NCI-H524 treated with DMSO at 0.1 percent for 48 hours (cell line): ENCODE measurements at places on chromosomes 6 and 20.

DNA sequence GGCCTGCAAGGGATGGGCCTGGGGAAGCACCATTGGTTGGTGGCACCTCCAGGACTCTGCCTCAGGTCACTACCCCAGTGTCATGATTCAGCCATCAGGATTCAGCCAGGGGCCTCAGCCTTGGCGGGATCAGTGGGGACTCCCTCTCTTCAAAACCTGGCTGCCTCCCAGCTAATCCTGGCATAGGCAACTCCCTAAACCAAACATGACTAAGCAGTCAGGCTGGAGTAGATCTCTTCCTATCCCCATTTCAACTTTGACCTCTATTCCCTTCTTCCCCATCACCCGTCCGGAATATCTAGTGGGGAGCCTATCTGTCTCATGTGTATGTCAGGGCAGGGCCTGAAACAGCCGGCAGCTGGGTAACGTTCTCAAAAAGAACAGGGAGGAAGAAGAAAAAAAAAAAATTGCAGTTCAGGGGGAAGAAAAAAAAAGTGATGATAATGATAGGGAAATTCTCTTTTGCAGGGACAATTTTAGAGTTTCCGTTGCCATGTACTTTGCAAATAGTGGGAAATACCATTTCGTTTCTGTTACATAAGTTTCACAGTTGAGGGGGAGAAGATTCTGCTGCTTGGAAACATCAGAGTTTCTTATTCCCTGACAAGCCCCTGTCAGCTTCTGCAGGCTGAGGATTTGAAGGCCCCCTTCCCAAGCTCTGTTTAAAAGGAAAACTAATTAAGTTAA, 4.1 kb upstream of the PREX1 start:
- DNase-seq: no peak

DNA sequence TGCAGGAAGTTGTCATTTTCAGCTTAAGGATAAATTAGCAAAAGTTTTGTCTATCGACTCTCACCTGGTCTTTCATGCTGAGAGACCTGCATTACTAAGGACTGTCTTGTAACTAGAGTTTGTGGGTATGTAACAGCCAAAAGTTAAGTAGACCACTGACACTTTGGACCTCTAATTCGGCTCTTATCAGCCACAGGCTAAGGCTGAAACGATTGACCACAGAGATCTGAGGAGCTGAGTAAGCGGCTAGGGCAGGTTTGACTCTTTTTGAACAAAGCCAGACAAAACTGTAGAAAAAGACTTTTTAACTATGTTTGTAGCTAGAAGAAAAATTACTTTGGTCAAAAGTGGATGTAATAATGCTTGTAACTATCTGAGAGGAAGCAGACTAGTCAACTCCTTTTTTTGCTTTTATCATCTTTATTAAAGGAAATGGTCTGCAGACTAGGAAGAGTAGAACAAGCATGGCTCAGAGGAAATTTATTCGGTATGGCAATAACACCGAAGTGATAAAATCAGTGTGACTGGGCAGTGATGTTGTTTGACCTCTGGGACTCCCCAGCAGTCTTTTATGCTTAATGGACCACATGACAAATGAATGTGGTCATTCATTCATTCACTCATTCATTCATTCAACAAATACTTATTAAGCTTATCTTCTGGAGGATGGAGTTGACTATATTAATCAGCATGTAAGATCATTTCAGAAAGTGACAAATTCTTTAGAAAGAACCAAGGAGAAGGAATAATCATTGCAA, 725.0 kb upstream of the HS3ST5 start:
- DNase-seq: no peak

- no peak for DNase-seq
Observed at GRCh38 chr20:62305149-62305764, 2.5 kb downstream of the ADRM1 start.

DNA sequence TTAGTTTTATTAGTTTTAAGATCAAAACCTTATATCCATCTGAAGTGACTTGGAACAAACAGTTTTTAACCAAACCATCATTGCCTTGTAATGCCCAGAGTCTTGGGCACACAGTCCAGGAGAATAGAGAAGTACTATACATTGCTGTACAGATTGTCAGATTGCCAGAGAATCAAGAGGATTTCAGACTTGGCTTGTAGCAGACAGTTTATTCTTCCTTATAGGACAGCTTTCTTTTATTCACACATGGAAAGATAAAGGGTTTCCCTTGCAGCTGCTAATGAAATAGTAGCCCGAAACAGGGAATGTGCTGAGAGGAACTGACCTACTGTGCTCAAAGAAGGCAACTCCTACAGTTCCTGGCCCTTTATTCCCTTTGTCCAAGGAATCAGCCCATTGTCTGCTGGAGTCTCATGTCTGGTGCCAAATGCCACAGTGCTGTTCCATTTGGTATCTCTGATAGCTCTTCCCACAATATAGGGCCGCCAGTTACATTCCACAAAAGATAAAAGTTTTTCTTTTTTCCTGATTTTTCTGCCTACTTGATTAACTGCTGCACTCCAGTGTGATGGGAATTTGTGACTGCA, 30.6 kb downstream of the DCBLD1 start:
- no peak for DNase-seq

DNA sequence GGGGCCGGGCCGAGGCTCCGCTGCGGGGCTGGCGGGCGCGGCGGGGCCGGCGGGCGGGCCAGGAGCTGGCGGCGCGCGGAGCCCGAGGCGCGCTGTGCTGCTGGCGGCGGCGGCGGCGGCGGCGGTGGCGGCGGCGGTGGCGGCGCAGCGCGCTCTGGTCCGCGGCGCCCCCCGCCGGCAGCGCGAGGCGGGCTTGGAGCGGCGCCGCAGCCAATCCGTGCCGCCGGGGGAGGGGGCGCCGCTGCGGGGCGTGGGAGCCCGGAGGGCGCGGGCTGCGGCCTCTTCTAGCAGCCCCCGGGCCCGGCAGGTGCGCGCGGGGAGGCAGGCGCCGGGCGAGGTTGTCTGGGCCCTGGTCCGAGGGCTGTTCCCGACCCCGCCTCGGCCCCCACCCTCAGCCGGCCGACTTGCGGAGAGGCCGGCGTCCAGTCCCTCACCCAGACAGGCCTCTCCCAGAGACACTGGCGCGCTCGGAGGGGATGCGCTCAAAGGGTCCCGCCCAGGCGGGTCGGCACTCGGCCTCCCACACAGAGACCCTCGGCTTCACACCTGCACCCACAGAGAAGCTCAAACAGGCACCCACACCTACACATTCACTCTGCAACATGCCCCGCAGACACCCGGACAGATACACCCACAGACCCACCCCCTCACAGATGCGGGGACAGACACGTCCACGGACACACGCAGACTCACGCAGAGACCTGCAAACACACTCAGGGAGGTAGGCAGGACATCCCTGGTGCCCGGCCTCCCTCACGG, at the start of gene RIMS4:
Gene RIMS4 (minus strand): TSS at position 156 of the 759 bp plus-strand sequence. CDS start 275 bp downstream, outside the sequence.
- DNase-seq: no peak

DNA sequence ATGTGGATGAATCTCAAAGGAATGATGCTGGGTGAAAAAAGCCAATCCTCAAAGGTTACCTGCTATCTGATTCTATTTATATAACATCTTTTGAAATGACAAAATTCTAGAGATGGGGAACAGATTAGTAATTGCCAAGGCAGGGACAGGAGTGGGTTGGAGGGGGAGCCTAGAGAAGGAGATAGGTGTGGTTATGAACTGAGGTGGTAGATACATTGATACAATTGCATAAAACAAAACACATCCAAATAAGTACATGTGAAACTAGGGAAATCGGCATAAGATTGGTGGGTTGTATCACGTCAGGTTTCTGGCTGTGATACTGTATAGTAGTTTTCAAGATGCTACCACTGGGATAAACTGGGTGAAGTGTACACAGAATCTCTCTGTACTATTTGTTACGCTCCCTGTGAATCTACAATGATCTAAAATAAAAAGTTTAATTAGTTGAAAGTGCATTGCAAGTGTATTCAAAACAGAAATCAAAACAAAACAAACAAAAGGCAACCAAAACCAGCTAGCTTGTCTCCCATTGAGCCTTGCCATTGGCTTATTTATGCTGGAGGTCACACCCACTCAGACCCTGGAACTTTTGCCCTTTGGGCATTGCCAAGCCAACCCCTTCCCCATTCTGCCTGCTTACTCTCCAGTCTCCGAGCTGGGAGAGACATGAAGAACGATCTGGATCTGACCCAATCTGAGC, 27.8 kb downstream of the PPP1R16B start:
- no peak for DNase-seq

DNA sequence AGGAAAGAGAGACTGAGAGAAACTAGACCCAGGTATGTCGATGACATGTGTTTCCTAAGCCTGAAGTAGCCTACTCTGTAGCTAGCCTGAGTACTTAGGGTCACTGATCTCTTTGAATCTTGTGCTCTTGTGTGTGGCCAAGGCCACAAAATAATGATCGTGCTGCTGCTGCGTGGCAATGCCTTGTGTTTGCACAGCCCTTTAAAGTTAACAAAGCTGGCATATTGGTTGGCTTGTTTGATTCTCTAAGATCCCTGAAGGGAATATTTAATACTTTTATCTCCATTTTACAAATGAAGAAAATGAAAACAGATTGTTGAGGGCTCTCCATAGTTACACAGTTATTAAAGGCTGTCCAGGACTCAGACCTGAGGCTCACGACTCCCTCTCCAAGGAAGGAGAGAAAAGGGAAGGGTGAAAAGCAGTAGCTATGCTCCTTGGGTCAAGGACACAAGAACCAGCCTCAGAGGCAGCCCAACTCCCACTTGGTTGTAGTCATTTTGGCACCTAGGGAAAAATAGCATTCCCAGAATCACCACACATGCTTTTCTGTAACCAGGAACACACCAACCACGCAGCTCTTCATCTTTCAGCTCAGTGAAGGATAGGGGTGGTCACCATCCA, 130.7 kb downstream of the LRFN2 start:
- DNase-seq: no peak

GRCh38 chr20:20611167-20611566, 101.3 kb downstream of the RALGAPA2 start:
- no peak for DNase-seq

DNA sequence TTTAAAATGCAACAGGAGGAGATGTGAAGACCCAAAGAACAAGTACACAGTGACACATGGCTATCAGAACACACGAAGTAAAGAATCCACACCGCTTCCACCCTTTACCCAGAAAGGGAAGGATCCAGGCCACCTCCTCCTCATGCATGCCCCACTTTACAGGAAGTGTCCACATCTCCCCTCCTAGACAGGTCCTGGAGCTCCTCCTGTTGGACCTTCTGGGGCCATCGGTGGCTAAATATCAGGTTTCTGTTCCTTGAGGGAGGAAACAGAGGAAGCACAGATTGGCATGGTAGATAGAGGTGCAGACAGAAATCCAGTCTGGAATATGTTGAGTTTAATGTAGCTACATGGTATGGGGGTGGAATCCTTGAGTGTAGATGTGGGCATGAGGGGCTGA, 10.9 kb downstream of the NINL start:
- DNase-seq: no peak

GRCh38 chr6:167677422-167677789, 149.3 kb upstream of the AFDN start:
- DNase-seq: no peak

GRCh38 chr6:76772951-76773350, 690.3 kb downstream of the HTR1B start:
- no peak for DNase-seq

DNA sequence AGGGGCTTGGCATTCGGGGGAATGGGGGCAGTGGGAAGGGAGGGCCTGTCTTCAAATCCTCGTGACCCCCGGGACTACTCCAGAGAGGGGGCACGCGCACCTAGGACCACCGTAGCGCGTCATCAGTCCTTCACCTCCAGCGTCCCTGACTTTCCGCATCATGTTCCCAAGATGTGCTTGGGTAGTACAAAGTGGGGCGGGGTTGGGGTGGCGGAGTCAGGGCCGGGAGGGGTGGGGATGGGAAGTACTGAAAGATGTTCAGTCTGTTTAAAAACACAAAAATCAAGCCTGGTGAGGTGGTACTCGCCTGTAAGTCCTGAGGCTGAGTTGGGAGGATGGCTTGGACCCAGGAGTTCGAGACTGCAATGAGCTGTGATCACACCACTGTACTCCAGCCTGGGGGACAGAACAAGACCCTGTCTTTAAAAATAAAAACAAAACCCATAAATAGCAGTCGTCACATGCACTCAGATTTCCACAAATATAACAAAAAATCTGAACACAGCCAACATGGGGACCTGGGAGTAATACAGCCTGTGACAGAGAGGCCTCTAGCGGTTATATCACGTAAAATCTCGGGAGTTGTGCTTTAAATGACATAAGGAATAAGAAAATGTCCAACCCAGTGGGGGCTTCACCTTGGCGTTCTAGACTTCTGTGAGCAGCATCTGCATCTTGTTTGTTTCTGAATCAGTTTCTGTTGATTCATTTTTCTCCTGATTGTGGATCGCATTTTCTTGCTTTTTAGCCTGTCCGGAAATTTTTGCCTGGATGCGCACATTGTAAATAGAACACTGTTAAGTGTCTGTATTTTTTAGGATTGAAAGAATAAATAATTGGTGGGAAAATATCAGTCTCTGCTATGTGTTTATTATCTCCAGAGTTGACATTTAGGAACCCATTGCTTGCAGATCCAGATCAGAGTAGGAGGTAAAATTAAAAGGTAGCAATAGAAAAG, 698 bp upstream of the LRP11 start:
- peak; percentile 61 for DNase-seq

- peak; percentile 91 for DNase-seq
Observed at GRCh38 chr6:53864781-53865180, 70.0 kb downstream of the LRRC1 start.

DNA sequence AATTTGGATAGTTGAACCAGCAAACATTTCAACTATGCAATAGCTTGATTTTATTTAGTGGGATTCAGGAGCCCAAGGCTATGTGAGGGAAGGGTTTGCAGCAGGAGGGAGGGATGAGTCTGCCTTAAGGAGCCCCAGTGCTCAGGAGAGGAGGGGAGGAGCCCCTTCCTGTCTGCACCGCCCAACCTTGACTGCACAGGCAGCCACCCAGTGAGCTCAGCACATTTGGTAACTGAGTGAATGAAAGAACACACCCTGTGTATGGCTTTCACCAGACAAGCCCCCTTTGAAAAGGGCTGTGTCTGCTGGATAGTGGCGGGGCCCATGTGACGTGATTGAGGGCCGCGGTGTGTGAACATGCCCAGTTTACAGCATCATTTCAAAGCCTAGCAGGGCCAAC, 17.0 kb downstream of the DACT2 start:
- DNase-seq: no peak

GRCh38 chr6:148441454-148441911, 98.8 kb downstream of the SASH1 start:
- DNase-seq: no peak

GRCh38 chr20:32519381-32519730, 65.8 kb downstream of the NOL4L start:
- no peak for DNase-seq

DNA sequence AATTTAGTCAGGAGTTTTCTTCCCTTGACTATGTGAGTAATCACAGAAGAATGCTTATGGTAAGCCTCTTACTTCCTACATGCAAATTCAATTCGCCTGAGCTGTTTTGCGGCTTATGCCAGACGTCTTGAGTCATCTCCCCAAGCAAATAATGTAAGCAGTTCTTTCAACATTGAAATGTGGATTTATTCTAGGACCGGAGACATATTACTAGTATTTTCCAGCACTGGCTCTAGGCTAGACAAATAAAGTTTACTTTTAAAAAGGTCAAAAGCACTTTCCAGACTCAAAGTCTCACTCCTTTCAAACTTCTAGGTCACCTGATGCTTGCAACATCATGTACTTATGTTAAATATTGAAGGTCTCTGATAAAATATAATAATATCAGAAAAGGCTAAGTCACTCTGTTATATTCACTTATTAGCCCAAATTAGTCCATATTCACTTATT, 38.1 kb upstream of the NOX3 start:
- DNase-seq: no peak

GRCh38 chr6:151029970-151030369, 164.5 kb downstream of the MTHFD1L start:
- no peak for DNase-seq
